ENCODE measurements at places on chromosomes 12 and 14.

DNA sequence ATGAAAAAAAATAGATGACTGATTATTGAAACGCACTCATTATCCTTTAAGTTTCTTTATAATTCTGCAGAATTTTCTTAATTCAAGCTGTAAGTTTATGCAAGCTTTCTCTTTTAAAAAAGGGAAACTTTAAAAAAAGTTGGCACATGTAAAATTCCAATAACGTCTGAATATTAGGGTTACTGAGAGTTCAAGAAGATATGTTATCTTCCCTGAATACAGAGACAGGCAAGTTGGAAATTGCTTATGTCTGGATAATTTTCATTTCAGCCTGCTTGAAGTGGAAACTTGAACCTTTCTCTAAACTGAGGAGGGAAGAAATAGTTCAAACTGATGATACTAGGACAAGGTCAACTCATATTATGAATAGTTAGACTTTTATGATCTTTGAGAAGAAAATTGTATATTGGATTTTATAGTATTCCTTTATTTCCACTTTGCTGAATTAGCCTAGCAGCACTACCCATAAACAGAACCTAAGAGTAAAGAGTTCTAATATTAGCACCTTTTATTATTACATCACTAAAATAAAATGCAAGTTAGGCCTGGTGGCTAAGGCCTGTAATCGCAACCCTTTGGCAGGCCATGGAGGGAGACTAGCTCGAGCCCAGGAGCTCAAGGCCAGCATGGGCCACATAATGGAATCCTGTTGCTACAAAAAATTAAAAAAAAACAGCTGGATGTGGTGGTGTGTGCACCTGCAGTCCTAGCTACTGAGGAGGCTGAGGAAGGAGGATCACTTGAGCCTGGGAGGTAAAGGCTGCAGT lies 288.0 kb downstream of the TRHDE start:
- no peak for DNase-seq

DNA sequence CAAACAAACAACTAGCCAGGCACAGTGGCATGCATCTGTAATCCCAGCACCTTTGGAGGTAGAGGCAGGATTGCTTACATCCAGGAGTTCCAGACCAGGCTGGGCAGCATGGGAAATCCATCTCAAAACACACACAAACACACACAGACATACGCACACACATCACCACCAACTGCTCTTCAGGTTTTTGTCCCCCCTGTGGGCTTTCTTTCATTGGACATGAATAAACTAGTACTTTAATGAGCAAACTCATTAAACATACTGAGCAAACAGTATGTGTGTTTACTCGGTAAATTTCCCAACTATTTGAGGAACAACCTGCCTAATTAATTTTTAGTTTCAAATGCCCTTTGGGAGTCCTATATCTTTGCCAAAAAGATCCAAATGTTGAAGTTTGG lies 10.1 kb upstream of the RASSF3 start:
- DNase-seq, result no peak

DNA sequence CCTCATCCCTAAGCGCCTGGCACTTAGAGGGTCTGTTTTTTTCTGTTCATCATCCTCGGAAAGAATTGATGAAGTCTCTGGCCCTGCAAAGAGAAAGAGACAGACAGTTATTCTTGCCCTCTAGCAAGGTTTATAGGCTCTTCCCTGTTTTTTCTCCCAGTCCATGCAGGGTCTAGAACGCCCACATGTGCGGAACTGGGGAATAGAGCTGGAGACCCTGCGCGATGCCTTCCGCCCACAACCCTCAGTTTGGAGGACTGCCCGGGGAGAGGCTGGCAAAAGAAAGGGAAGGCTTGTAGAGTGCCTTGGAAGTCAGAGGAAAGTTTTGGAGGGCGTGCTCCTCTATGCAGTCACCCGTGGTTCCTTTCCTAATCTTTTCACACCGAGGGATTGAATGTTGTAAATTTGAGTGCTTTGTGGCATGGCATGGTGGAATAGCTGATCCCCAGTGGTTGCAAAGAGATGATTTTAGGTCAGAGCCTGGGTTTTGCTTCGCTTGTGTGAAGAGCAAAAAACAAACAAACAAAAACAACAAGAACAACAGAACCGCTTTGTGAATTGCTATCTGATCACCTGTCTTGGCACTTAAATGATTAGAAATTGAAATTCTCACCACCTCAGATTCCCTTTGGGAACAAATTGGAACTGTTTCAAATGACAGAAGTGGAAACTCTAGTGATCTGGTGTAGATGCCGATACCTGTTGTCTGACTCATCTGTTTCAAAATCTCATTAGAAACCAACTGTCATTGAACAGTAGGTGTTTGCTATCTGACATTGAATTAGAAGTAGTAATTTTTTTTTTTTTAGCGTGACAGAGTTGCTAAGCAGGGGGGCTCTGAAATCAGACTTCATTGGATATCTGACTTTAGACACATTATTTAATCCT lies 947 bp downstream of the GAS2L3 start:
- peak; percentile 12 for DNase-seq

- peak; percentile 36 for DNase-seq
Measured at GRCh38 chr12:124259154-124260066, 35.5 kb upstream of the RFLNA start.
